Lower lobe of right lung (tissue), 2 donors: ENCODE measurements at places on chromosomes 1 and 21. TPM values are rescaled to one million over a fixed set of nuclear protein-coding genes. Genes with fewer than 3 reads are reported as not detected.

Gene SLC6A9
- 24.2 TPM for total RNA-seq

Gene MIXL1
- 0.38 TPM for total RNA-seq

- DNase-seq = no peak
Measured at GRCh38 chr1:173395762-173396161, 81.4 kb upstream of the PRDX6 start.

Gene MAB21L3
- 1.2 TPM for total RNA-seq

GRCh38 chr1:235657747-235658526 lies 8.4 kb upstream of the GNG4 start:
- DNase-seq = no peak

GRCh38 chr1:224507771-224508523 lies 73.3 kb upstream of the WDR26 start:
- DNase-seq = no peak

Gene SLC9C2
- 1.4 TPM for total RNA-seq

Gene PGLYRP3
- total RNA-seq = not detected

GRCh38 chr1:209769971-209770370 lies 14.1 kb downstream of the TRAF3IP3 start:
- no peak for DNase-seq

GRCh38 chr21:41711416-41712007 lies 55.3 kb downstream of the RIPK4 start:
- DNase-seq = no peak
